ENCODE measurements at places on chromosomes 3 and 15.

- no peak for DNase-seq
Observed at GRCh38 chr3:65348398-65348995, 660.7 kb upstream of the ADAMTS9 start.

DNA sequence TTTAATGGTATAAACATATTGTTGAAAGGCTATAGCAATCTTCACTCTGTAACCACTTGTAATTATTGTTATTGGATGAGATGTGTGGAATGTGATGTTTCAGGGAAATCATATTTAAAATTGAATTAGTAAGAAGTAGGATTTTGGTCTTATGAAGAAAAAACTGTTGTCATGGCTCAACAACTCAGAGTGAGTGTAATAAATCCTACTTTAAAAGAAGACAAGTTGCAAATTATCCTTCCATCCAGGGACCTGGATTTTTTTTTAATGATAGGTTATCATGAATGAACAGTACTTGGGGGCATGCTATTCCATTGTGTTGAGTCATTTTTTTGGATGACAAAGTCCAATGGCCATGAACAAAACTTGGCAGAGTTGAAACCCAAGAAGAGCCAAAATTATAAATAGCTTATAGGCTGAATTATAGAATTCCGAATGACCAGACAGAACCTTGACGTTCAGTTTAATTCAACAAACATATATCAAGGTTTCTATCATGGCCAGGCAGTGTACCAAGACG lies 625.5 kb upstream of the ZNF717 start:
- DNase-seq: no peak

- DNase-seq: no peak
Observed at GRCh38 chr3:160919942-160920341, 163.9 kb downstream of the PPM1L start.

DNA sequence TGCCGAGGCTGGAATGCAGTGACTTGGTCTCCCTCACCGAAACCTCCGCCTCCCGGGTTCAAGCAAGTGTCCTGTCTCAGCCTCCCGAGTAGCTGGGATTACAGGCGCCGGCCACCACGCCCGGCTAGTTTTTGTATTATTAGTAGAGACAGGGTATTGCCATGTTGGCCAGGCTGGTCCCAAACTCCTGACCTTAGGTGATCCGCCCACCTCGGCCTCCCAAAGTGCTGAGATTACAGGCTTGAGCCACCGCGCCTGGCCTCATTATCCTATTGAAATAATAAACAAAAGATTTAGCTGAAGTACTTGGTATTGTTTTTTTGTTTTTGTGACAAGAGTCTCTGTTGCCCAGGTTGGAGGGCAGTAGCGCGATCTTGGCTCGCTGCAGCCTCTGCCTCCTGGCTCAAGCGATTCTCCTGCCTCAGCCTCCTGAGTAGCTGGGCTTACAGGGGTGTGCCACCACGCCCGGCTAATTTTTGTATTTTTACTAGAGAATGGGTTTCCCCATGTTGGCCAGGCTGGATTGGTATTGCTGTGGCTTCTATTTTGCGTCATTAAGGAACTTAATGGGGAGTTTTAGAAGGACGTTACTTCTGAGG lies 1.5 kb downstream of the RPL35A start:
- no peak for DNase-seq

GRCh38 chr3:116483135-116483534 lies 37.8 kb upstream of the LSAMP start:
- DNase-seq: no peak

- DNase-seq: no peak
Observed at GRCh38 chr15:50053055-50053856, 65.8 kb downstream of the ATP8B4 start.

GRCh38 chr15:42732095-42732827 lies 4.7 kb downstream of the CDAN1 start:
- no peak for DNase-seq

- no peak for DNase-seq
Observed at GRCh38 chr15:39497759-39498565, 82.9 kb upstream of the THBS1 start.

GRCh38 chr15:42048821-42049200 lies 28.0 kb upstream of the PLA2G4E start:
- DNase-seq: no peak

DNA sequence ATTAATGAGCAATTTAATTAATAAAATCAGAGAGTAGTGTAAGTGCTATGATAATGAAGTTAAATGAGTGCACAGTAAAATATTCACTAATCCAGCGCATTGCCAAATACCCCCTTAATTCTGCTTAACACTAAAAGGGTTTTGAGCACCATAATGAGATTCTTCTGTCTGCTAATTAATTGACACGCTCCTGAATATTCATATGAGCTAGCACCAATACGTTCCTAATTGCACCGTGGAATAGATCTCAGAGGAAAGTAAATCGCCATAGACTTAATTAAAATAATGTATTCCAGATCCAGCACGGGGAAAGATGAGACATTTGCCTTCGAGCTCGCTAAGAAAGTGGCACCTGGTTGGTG lies 9.6 kb upstream of the FOXB1 start:
- DNase-seq: no peak

DNA sequence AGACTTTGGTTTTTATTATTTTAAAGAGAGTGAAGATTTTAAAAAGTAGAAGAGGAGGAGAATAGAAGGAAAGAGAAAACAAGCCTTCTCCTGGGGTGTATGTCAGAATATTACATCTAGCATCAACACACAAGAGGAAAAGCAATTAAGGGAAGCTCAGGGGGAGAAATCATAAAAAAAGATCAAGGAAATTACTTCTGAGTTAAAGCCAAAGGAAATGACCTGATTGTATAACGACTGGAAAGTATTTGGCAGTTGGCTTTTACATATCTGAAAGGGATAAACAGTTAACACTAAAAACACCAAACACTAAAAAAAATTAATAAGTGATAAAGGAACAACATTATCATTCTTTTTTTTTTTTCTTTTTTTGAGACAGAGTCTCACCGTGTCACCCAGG lies 58.4 kb downstream of the CPNE4 start:
- no peak for DNase-seq

DNA sequence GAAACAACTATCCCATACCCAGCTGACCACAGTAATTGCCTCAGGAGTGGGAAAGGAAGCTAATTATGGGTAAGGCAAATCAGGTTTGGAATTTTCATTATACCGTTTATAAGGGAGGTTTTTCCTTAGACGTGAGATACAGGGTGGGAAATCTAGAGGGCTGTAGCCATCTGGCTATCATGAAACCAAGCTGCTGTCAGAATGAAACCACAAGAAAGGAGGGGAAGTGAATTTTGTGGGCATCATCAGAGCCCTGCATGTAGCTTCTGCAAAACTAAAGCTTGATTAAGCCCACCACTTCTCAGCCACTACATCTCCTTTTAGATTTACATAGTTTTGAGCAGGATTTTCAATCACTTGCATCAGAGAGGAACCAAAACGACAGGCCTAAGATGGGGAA lies 893.5 kb downstream of the TUSC7 start:
- no peak for DNase-seq

GRCh38 chr3:52537726-52538421 lies 1.5 kb downstream of the UQCC5 start:
- no peak for DNase-seq

- no peak for DNase-seq
Observed at GRCh38 chr3:193944518-193944884, 191.4 kb upstream of the HES1 start.

GRCh38 chr15:33963831-33964664 lies 4.2 kb upstream of the CHRM5 start:
- no peak for DNase-seq

DNA sequence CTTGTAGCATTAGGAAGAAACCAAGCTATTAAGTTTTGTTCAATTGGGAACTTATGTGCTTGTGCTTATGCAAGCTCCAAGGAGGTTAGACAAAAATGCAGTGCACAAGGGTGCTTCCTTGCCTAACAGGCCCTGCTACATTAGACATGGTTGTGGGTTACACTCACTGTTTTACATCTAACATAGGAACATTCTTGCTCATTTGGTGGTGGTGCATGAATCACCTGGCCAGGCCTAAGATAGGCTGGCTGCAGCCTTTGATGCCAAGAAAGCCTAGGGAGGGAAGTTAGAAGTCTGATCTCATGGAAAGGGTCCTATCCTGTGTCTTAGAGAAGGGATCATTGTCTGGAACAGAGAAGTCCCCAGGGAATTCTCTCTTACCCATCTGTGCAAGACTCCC lies 43.5 kb downstream of the CA12 start:
- no peak for DNase-seq

- no peak for DNase-seq
Observed at GRCh38 chr3:156542101-156543042, 12.5 kb downstream of the SSR3 start.

DNA sequence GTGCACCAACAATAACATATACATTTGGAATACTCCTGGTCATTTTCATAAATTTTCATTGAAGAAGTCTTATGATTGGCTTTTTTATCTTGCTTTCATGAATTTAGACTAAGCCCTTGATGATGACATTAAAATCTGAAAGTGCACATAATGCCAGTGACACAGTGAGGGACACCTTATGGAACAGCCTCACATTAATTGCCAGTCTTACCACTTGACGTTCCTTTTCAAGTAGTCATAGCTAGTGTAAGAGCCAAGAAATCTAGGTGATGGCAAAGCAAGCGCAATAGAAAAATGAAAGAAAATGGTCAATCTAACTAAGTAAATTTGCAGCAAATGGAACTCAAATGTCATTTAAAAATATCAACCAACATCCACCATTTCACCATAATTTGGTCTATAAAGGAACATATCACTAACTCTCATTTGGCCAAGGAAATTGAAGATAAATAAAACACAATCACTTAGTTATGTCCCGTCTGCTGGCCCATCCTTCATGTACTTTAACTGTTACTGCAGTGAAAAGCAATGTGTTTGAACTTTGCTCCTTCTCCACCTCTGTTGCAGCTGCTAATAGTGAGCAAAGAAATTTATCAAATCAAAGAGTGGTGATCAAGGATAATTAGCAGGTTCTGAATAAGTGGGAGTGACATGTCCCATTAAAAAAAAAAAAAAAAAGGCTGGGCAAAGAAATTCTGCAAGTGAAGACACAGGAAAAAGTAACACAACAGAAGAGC lies 110.0 kb downstream of the TJP1 start:
- no peak for DNase-seq

GRCh38 chr3:30616347-30617027 lies 10.1 kb downstream of the TGFBR2 start:
- no peak for DNase-seq

- DNase-seq: no peak
Observed at GRCh38 chr3:27666272-27666671, 55.9 kb downstream of the EOMES start.

GRCh38 chr3:27589795-27590194 lies 105.6 kb upstream of the SLC4A7 start:
- no peak for DNase-seq

DNA sequence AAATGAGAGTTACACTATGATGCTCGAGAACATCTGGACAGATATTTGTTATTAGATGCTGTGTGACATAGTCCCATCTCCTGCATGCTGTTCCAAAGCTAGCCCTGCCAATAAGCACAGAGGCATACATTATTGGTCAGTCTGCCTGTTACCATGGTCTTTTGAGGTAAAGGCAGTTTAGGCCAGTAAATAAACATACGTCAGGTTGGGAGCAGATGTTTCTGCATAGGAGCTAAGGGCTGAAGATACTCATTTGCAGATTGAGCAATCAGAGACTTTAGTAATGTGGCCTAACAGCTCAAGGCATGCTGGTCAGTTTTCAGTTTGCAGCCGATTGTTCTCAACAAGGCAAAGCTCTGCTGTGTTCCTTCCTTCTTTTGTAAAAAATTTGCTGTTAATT lies 192.9 kb downstream of the ADAMTSL3 start:
- DNase-seq: no peak

- DNase-seq: no peak
Observed at GRCh38 chr3:171991166-171991565, 48.2 kb upstream of the FNDC3B start.

GRCh38 chr3:125011941-125012340 lies 43.9 kb downstream of the HEG1 start:
- no peak for DNase-seq

- DNase-seq: no peak
Observed at GRCh38 chr15:67820992-67821783, 4.1 kb upstream of the SKOR1 start.

- no peak for DNase-seq
Observed at GRCh38 chr15:59256482-59256881, 49.8 kb downstream of the LDHAL6B start.

- no peak for DNase-seq
Observed at GRCh38 chr3:55923626-55924025, 436.5 kb upstream of the WNT5A start.

GRCh38 chr15:72068856-72069255 lies 49.1 kb downstream of the MYO9A start:
- no peak for DNase-seq

DNA sequence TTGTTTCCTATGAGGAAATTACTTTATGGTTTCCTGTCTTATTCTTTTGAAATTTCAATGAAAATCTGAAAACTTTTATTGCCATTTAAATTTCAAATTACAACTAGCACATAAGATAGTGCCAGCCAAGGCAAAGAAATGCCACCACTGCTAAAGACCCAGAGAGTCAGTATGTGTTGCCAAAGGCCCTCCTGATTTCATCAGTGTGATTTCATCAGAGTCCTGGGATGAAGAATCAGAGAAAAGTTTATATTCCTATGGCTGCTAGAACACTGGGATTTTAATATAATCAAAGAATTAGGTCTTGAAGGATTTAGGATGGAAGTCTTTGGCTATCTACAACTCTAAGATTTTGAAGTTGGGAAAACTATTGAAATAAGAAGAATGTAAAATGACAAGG lies 434.2 kb upstream of the CCDC54 start:
- DNase-seq: no peak

- no peak for DNase-seq
Observed at GRCh38 chr15:31296646-31297574, 29.7 kb upstream of the KLF13 start.

- no peak for DNase-seq
Observed at GRCh38 chr3:193779933-193780332, 186.9 kb downstream of the OPA1 start.

- DNase-seq: no peak
Observed at GRCh38 chr3:163347944-163348343, 1730.4 kb downstream of the SI start.

DNA sequence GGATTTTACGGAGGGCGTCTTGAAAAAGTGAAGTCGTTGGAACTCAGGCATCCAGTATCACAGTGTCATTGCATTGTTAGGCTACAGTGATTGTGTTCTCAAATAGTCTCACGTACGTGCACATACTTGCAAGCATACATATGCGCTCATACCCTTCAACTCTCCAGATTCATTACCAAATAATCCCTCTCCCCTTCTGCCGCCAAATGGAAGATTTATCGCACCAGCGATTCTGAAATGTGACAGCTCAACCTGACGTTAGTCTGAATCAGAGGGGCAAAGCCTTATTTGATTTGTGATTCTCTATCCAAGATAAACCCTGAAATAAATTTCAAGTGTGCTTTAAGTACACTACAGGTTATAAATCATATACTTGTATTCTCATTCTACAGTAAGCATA lies 119.4 kb downstream of the GADL1 start:
- DNase-seq: no peak

DNA sequence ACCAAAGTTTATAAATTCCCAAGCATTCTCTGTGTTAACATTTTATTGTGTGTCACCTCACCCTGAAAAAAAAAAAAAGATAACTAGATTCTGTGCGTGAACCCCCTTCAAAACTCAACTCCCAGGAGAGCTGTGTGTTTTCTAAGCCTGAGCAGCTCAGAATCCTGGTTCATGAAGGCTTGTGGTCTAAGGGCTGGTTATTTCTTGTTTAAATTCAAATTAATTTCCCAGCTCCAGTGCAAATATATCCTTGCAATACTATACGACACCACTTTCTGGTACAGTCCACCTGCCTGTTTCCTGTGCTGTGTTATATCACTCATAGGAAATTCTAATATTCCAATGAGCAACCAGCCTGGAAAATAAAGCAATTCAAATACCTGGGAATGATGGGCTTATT lies 23.4 kb upstream of the MYZAP start:
- no peak for DNase-seq
